ENCODE measurements at places on chromosomes 1 and 21.

DNA sequence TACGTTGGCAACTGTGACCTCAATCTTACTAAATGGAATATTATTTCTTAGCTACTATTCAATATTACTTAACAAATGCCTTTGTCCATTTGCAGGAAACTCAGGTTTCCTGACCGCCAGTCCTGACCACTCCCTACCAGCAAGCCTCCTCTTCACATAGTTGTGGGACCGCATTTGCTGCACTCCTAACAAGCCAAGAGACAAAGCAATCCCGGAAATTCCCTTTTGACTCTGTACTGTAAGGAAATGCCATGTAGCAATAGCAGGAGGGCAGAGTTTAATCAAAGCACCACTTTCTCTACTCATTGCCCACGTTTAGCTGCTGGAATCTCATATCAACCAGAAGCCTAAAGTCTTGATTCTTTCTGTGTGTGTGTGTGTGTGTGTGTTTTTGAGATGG lies 28.1 kb upstream of the ACBD6 start:
- no peak for DNase-seq

DNA sequence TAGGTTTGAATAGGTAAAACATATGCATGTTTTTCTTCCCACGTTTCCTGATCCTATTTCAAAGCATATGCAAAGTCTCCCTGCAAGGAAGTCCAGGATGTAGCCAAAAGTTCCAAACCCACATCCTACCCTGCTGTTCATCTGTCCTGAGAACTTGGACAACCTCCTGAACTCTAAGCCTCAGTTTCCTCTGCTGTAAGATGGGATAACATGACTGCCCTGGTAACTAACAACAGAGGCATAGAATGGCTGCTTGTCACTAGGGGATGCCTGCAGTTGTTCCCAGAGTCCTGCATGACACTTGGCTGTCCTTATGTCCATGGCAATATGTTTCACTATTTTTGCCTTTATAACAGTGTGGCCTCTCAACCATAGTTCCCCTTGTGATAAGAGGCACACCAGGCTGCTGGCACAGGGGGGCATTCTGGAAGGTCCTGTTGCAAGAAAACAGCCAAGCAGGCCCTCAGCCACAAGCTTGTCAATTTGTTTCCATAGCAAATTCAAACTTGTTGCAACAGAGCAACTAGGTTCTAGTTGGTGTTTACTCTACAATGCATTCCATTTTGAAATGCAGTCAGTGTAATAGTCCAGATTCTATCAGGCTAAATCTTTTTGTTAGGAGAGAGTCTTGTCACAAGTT lies 1.5 kb upstream of the HDGF start:
- no peak for DNase-seq

DNA sequence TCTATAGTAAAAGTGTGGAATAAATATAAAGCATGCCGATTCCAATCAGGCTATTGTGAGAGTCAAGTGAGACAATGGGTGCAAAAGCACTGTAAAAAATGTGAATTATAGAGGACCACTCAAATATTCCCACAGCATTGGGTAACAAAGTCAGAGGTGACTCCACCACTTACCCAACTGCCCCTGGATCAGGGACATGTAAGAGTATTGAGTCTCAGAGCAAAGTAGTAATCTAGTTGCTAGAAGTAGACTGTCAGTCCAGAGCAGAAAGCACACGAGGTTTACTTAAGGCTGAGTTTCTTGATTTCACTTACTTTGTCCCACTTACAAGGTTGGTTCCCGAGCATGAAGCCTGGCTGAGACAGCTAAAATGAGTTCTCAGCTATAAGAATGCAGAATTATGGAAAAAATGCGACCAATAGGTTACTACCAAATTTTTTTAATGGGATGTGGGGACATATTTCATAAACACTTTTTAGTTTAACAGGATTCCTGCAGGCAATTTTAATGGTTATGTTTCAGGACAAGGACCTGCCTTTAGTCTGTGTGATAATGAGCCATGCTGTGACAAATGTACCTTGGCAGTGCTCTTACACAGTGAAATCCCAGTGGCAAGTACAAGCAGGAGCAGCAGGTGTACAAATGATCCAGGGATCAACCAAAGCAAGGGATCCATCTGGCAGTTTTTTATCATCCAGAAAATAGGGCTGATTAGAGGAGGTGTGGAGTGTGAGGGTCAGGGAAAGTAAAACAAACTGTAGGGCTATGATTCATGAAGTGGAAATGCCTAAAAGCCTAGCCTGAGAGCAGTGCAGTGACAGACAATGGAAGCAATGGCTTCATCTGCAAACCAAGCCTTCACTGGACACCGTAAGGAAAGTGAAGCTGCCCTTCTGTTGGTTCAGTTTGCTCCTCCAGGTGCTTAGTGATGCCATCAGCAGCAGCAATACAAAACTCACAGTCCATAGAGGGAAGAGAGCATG lies 156.2 kb upstream of the SPAG17 start:
- DNase-seq = no peak

DNA sequence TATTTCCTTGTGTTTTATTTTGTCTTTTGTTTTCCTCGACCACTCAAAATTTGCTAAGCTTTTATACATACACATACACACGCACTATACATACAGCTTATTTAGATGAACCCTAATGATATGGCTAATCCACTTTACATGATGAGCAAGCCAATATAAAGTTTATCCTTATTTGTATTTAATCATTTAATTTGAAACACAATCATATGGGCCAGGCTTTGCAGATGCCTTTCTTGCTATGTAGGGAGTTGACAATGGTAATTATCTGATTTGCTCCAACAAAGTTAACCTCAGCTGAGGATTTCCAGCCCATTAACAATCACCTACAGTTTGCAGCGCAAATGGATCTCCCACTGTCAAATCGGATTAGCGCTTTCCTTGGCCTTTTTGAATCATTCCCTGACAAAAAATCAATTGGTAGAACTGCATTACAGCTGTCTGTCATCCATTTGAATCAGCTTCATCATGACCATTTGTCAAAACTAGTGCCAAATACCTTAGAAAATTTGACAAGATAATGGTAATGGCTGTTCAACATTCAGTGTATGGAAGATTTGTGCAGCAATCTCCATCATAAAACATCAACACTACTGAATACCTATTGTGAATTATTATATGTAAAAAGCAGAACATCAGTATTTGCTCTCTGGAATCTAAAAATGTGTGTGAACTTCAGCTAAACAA lies 352.6 kb downstream of the MRPL39 start:
- DNase-seq = no peak

DNA sequence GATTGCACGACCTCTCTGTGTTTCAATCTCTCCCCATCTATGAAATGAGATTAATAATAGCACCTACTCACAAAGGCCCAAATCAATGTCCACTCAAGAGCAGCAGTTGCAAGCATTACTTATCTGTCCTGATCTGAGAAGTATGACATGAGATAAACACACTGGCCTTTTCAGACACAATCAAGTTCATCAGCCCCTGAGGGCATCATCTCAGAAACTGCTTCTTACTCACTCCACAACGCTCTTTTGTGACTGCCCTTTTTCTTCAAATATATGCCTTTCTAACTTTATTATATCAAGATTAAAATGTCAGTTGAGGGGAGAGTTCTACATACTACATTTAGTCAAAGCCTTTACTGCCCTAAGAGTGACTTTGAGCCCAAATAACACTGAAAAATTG lies 371.9 kb upstream of the SPAG17 start:
- DNase-seq = no peak

- DNase-seq = no peak
Observed at GRCh38 chr1:164867590-164867989, 308.6 kb downstream of the PBX1 start.

DNA sequence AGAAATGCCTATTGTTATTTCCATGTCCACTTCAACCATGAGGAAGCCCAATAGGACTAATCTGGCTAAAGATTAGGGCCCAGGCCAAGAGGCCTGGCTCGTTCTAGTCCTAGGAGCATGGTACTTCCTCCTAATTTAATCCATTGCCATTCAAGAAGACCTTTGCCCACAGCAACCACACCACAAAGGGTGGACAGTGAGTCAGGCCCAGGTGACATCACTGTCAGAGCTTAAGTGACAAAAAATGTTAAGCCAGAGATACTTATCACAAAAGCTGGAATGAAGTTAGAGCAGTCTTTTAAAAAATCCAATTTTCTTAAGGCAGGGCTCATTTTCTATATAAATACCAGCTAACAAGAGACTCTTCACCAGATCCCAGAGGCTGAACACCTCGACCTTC lies at the start of gene SPRR3:
Gene SPRR3, plus strand, starts transcription at position 368 of the 400 bp plus-strand sequence. CDS start 1,272 bp downstream, outside the sequence.
- DNase-seq = no peak

GRCh38 chr1:44812822-44813543 lies 4.7 kb downstream of the BTBD19 start:
- no peak for DNase-seq
